OCI-M1 (cell line): ENCODE measurements at places on chromosomes 1 and 21.

GRCh38 chr1:160605205-160605604, 25.9 kb upstream of the CD84 start:
- no peak for DNase-seq

DNA sequence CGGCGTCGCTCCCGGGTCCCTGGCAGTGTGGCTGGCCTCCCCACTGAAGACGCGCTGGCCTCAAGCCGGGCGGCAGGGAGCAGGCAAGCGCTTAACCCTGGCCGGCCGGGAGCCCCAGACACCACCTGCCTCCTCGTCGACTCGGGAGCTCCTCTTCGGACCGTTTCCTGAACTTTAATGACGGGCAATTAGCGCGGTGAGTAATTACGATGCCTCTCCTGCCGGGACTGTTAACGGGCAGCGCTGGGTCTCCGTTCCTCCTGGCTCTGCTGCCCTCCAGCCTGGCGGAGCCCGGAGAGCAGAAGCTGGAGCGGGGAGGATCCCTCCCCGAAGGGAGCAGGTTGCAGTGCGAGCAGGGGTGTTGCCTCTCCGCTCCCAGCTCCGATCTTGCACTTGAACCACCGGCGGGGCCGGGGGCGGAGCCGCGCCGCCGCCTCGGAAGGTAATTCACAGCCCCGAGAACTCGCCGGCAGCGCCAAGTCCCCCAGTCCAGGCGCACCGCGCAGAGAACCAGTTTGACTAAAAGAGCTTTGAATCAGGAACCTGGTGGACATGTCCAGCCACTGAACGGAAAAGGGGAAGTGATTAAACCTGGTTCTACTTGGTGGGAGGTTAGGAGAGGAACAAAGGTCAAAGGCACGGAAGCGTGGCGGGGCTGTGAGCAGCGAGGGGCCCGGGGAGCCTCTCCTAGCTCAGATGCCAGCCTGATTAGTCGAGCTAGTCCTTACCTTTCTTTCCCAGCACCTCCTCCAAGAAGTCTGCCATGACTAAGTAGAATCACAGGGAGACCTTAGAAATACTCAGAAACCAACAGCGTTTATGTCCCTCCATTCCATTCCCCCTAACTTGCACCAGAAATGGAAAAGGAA, 18.3 kb upstream of the PLEKHA6 start:
- DNase-seq = peak; percentile 71

GRCh38 chr1:21677168-21677567, 8.0 kb upstream of the RAP1GAP start:
- no peak for DNase-seq

GRCh38 chr1:4029376-4029775, 129.3 kb upstream of the C1orf174 start:
- DNase-seq = no peak

DNA sequence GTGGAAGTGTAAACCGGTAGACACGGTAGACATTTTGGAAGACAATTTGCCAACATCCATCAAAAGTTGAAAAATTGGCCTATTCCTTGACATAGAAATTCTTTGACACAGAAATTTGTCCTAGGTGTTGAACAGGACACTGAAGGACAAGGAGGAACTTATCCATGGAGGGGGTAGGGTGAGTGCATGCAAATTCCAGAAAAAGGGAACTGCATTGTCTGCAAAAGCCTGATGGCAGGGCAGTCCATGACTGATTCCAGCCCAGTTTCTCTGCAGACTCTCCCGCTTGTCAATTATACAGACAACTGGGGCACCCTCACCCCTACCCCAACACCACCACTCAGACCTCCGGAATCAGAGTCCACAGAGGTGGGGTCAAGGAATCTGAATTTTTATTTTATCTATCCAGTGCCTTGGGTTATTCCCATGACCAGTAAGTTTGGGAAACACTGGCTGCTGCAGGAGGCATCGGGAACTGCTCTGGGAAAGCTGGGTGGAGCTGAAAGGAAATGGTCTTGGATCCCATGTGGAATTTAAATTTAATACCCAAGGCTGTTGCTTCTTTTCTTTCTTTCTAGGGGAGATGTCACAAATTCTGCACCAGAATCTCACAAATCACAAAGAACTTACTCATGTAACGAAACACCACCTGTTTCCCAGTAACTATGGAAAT, 103.3 kb upstream of the SLC45A1 start:
- DNase-seq = no peak

DNA sequence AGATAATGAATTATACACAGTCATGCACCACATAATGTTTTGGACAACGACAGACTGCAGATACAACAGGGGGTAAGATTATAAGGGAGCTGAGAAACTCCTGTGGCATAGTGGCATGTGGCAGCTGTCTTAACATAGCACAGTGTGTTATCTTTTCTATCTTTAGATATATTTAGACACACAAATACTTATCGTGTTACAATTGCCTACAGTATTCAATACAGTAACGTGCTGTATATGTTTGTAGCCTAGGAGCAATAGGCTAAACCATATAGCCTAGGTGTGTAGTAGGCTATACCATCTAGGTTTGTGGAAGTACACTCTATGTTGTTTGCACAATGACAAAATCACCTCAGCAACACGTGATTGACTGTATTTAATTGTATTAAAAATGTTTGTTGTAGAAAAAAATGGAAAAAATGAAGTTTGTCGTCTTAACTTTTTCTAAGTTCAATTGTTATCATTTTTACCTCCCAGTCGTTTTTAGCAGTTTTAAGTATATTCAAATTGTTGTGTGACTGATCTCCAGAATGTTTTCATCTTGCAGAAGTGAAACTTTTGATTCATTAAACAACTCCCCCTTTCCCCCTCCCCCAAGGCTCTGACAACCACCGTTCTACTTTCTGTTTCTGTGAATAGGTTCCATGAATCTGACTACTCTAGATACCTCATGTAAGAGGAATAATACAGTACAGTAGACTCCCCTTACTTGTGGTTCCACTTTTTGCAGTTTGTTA, 351.0 kb upstream of the B3GALT2 start:
- DNase-seq = peak; percentile 80

DNA sequence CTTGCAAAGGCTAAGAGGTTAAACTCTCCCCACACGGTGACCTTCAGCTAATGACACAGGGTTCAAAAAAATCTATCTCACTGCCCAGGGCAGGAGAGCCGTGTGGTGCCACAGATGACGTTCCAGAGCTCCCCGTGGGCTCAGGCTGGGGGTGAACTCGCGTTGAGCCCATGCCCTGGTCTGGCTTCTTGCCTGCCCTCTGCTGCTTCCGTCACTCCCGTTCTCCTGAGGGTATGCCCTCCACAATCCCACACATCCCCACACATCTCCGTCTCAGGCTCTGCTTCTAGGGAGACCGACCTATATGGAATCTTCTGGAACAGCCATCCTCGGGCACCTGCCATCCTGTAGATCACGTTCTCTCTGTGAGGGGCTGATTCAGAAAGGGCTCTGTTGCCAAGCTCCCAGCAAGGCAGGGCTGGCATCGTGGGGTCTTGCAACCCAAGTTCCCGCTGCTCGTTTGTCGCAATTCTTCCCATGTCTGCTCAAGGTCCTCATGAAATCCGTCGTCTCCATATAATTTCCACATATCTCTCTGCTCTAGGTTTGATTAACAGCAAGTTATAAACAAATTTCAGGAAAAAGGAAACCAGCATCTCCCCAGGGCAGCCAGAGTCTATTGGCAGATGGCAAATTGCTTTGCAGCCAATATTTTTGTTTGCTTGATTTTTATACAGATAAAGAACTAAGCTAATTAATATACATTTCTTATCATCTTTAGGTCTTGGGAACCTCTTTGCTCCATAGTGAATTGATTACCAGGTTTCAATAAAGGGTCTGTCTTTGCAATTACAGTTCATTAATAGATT, 278.2 kb downstream of the PTPRU start:
- no peak for DNase-seq

DNA sequence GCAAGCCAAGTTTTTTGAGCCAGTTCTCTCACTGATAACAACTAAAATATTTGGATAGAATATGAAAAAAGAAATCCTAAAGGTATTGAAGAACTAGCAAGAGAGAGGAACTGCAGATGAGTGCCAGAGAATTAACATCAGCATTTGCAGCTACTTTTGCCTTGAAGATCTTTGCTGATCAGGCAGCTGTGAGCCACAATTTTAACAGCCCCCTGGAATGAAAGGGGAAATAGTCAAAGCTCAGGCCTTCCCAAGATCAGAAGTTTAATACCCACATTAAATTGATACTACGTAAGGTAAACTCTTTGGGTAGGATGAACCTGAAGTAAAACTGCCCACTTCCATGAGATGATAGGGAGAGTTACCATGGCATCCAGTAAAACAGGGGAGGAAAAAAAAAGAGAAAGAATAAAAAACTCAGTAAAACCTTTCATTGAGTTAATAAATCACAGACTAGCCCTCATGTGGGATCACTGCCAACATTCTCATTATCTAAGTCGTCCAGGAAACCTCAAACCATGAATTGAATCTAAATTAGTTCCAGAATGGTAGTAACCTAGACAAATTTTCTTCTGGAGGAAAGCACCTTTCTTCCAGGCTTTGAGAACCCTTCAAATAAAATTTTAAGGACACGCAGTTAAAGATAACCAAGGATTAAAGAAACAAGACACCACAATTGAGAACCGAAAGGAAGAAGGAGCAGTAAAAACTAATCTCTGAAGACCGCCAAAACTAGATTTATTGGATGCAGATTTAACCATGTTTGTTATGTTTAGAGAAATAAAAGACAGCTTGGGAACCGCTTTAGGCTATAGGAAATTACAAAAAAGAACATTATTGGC, 28.3 kb downstream of the SCP2 start:
- peak; percentile 73 for DNase-seq

DNA sequence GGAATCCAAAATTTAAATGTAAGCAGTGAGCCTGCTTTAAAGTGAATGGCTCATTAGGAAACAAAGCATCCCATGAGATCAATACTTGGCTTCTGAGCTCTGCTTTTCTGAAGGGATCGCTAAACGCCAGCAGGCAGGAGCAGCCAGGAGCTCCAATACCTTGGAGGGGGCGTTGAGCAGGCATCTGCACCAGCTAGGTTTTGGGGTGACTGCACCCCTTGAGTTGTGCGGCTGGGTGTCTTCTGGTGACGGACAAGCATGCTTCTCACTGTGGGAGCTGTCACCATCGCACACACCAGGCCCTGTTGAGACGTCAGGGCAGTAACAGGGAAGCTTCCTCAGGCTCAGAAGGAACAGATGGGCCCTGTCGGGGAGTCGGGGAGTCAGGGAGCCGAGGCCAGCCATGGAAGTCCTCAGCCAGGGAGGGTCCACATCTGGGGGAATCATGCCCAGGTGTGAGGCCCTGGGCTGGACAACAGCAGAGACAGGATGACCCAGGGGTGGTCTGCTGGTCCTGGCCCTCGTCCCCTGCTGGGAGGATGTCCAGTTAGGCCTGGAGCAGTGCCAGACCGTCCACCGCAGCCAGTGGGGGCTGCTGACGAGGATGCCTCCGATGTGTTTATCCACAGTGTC, 57.9 kb upstream of the ADARB1 start:
- DNase-seq = no peak

DNA sequence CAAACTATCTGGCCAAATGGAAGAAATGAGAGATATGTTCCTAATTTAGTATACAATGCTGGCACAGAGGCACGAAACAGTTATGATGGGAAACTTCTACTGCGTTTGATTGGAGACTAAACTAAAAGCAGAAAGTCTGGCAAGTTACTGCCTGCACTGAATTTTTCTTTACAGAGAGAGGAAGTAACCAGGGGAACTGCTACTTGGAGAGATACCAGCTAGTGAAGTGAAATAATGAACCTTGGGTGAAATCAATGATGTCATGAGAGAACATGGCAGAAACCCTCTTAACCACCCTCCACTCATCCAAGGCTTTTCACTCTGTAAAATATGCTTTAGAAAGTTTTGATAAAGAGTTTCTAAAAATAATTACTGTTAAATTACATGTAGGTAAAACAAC, 29.3 kb downstream of the NIBAN1 start:
- DNase-seq = peak; percentile 42

- DNase-seq = no peak
Observed at GRCh38 chr1:232009741-232010140, 383.2 kb downstream of the DISC1 start.

DNA sequence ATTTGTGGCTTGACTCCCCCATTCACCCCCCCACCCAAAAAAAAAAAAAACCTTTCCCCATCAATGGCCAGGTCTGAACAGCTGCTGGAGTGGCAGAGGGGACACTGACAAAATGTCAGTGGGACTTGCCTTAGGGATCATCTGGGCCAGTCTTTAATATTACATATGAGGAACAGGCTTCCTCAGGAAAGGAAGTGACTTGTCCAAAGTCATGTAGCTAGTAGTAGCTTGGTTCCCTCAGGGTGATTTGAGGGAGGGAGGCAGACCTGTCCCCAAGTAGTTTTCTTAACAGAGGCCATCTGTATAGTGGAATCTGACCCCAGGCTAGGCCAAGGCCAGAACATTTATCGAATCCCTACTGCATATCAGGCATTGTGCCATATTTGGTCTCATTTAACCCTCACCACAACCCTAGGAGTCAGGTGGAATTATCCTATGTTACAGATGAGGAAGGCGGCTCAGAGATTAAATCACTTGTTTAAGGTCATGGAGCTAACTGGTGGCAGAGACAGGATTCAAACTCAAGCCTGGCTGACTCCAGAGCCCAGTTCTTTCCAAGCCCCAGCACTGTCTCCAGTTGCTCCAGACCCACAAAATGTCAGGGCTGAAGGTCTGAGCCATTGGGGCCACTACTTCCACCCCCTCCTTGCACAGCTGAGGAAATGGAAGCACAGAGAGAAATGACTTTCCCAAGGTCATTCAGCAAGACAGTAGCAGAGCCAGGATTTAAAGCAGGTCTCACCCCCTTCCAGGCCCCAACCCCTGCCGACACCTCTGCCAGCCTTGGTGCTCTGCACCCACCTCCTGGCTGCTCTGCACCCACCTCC, 10.4 kb downstream of the ZBTB7B start:
- peak; percentile 71 for DNase-seq

DNA sequence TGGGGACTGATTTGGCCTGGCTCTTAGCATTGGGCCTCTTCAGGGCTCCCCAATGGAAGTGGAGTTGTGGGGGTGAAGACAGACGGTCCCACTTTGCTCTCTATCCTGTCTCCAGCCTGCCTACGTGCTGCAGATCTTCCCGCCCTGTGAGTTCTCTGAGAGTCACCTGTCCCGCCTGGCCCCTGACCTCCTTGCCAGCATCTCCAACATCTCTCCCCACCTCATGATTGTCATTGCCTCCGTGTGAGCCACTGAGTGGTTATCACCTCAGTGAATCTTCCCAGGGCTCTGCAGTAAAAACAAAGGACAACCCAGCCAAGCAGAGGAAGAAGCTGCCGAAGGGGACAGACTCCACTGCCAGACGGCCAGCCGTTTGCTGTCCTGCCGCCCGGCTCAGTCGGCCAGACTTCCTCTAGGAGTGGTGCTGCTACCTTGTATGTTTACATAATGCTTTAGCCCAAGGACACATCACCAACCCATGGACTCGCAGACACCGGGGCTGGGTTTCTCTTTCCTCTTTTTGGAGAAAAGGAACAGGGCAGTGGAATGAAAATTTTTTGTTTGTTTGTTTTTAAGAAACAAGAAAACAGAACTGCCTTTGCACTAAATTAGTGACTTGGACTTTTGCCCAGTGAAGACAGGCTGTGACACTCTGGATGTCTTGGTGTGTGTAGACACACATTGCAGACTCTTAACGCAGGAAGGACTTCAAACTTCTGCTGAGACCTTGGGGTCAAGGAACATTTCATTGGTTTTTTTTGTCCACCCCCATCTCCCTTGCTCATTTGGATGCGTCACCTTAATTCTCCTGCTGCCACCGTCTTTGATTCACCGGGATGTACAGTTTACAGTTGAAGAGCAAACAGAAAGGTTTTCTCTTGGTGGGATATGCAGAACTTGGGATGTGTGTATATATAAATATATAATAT, 36.5 kb downstream of the ZBTB17 start:
- DNase-seq = no peak

- DNase-seq = no peak
Observed at GRCh38 chr21:40841524-40842196, 5.3 kb downstream of the DSCAM start.

GRCh38 chr1:68221001-68221979, 11.0 kb downstream of the WLS start:
- DNase-seq = no peak
